ENCODE measurements at places on chromosomes 11 and 22.
A peak's percentile ranks its signal among the peaks of the same experiment; 100 is the strongest.

DNA sequence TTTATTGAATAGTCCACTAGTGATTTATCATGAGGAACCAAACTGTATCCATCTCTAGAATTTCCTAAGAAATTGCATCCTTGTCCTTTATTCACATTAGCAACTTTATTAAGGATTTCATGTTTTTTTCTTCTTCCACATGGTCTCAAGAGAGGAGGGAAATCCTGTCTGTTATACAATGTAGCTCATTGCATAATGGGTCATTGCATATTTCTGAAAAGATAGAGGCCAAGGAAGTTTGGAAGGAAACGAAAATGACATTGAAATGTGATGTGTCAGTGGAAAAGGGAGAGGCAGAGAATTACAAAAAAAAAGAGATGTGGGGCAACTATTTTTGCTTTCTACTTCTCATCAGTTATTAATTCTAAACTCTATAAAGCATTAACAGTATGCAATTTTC lies 353.1 kb downstream of the METTL15 start:
- DNase-seq, result no peak

DNA sequence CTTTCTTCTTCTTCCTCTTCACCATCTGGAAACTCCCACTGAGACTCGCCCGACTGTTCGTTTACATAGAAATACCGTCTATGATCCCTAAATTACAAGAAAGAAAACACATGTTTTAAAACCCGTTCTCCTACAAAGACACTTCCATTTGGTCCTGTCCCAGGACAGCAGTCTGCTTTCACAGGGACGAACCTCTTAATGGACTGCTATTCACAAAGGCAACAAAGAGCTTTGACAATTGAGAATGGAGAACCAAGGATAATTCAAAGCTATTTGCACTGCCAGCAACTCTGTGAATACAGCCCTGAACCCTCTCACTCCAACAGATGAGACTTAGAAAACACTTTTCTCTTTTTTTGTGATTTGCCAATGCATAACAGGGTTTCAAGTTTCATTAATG lies 16.3 kb upstream of the AGBL2 start:
- DNase-seq, result no peak

- DNase-seq, result no peak
These were observed 82.1 kb downstream of the FBLN1 start for GRCh38 chr22:45584621-45585436.

GRCh38 chr11:34264303-34265110 lies 93.3 kb downstream of the ABTB2 start:
- DNase-seq, result no peak

- DNase-seq, result no peak
These were observed 555.4 kb downstream of the NTM start for GRCh38 chr11:131925829-131926228.

- DNase-seq, result no peak
These were observed 29.4 kb upstream of the SMIM38 start for GRCh38 chr11:69126286-69126685.

GRCh38 chr11:11435635-11436034 lies 82.6 kb upstream of the CSNK2A3 start:
- no peak for DNase-seq

DNA sequence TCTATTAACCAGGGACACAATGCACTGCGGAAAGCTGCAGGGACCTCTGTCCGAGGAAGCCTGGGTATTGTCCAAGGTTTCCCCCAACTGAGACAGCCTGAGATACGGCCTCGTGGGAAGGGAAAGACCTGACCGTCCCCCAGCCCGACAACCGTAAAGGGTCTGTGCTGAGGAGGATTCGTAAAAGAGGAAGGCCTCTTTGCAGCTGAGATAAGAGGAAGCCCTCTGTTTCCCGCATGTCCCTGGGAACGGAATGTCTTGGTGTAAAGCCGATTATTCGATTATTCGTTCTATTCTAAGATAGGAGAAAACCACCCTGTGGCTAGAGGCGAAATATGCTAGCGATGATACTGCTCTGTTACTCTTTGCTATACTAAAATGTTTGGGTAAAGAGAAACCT lies 5.2 kb downstream of the BET1L start:
- no peak for DNase-seq

- no peak for DNase-seq
These were observed 16.0 kb upstream of the SREBF2 start for GRCh38 chr22:41816871-41817270.

- no peak for DNase-seq
These were observed 386.6 kb downstream of the BUD13 start for GRCh38 chr11:116386118-116386699.

GRCh38 chr11:9126636-9127035 lies 35.2 kb upstream of the SCUBE2 start:
- DNase-seq, result no peak

DNA sequence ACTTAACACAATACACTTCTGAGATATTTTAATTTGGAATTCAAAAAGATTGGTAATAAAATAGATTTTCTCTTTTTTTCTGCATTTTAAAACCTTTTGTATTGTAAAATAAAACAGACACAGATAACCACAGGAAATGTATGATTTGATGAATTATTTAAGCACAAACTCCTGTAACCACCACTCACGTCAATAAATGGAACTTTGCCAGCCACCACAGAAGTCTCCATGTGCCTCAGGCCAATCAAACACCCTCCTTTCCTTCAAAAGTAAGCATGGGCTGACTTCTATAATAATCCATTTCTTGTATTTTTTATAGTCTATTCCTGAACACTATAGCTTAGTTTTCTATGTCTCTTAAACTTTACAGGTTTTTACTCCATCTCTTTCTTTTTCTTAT lies 721.7 kb downstream of the DLG2 start:
- no peak for DNase-seq

DNA sequence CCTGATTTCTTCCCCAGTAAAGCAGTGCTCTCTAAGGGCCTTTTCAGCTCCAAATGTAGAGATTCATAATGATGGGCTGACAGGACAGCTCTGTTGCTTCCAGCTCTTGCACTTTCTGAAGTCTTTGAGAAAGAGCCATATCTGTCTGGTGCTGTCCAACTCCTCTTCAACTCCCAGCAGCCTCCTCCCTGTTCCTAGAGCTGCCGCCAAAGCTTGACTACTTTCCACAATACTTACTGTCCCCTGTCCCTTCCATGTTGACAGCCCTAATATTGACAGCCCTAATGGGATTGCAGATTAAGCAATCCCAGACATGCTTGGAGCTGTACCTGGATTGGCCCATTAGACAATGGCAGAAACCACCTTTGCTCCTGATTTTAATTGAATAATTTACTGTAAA lies 29.6 kb downstream of the INSC start:
- no peak for DNase-seq

- DNase-seq, result no peak
These were observed 136.9 kb downstream of the MYO18B start for GRCh38 chr22:25878933-25879332.

DNA sequence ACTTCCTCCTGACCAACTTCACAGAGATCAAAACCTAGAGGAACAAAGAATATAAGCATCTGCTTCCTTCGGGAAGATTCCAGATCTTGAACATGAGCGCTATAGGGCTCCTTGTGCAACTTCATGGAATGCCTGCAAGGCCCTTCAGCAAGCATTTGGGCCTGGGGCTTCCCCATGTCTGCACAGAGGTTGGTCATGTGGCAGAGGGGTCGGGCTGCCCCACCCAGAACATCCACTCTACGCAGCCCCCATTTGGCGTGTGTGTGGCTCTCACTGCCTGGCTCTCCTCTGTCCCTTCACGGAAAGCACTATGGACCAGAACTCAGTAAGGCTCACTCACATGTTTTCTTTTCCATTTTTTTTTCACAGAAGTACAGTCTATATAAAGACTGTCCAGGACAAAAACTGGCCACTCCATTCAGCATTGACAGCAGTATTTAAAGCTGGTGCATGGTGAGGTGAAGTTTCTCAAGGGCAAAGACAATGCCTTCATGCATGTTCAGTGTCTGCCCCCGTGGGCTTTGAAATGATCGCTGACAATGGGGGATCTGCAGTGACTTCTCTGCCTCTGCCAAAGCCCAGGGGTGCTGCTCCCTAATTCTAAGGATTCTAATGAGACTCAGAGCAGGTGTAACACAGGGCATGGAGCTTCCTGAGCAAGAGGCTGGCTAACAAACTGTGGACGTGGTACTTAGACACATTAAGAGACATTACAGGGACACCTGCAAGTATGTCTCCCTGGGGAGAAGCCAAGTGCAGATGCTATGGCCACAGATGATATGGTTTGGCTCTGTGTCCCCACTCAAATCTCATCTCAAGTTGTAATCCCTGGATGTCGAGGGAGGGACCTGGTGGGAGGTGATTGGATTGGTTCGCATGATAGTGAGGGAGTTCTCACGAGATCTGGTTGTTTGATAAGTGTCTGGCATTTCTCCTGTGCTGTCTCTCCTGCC lies 66.5 kb upstream of the PITPNB start:
- DNase-seq, result no peak

DNA sequence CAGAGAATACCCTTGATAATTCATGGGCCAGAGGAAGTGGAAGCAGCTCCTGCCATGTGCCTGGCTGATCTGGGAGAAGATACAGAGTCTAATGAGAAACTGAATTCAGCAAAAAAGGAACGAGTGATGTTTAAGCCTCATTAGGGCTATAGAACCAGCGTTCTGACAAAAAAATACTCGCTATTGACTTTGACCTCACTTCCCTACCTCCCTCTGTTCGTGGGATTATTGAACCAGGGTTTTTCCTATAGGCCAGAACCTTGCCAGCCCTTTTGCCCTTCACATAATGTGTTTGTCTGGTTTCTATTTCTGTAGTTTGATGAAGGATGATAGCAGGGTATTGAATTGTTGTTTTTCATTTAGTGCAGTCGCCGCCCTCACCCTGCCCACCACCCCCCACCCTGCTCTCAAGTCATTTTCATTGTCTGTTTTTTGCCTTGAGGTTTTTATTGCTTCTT lies 7.6 kb upstream of the RBFOX2 start:
- no peak for DNase-seq

DNA sequence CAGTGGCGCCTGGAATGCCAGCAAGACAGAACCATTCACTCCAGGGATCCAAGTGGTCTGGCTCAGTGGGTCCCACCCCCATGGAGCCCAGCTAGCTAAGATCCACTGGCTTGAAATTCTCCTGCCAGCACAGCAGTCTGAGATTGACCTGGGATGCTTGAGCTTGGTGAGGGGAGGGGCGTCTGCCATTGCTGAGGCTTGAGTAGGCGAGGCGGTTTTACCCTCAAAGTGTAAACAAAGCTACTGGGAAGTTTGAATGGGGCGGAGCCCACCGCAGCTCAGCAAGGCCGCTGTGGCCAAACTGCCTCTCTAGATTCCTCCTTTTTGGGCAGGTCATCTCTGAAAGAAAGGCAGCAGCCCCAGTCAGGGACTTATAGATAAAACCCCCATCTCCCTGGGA lies 125.7 kb upstream of the DDI1 start:
- no peak for DNase-seq

GRCh38 chr11:101336858-101337257 lies 207.2 kb upstream of the PGR start:
- DNase-seq, result no peak

DNA sequence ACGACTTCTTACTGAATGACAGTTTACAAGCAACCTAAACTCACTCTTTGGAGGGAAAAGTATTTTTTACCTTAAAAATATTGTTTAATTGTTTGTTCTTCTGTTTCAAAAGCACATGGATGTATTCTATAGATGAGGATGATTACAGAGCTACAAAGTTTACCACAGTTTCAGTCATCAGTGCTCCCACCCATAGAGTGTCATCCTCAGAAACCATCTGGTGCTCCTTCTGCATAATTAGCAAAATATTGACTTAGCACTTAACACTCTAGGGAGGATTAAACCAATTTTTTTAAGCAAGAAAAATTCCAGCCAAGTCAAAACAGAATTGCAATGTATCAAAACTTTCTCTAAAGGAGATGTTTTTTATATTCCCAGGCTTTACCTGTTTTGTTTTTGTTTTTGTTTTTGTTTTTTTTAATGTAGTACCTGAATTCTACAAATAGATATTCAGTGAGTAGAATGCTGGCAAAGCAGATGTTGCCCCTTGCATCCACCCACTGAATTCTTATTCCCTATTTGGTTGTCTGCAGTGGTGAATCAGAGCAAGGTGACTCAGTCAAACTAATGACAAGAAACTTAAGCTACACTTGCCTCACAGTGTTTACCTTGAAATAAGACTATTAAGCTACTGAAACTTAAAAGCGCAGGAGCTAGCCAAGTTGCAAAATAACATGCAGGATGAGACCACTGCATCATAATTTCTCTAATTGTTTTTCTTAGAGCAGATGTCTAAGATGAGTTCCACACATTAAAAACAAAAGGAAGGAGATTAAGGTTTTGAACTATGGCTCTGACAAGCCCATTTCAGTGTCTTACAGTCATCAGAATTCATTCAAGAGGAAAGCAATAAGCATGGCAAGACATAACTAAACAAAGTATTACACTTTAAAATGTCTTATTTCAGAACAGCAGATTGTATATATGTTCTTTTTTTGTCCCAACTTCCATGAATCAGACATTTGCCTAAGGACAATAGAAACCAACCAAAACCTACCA lies 155.1 kb upstream of the SOX6 start:
- DNase-seq, result no peak

DNA sequence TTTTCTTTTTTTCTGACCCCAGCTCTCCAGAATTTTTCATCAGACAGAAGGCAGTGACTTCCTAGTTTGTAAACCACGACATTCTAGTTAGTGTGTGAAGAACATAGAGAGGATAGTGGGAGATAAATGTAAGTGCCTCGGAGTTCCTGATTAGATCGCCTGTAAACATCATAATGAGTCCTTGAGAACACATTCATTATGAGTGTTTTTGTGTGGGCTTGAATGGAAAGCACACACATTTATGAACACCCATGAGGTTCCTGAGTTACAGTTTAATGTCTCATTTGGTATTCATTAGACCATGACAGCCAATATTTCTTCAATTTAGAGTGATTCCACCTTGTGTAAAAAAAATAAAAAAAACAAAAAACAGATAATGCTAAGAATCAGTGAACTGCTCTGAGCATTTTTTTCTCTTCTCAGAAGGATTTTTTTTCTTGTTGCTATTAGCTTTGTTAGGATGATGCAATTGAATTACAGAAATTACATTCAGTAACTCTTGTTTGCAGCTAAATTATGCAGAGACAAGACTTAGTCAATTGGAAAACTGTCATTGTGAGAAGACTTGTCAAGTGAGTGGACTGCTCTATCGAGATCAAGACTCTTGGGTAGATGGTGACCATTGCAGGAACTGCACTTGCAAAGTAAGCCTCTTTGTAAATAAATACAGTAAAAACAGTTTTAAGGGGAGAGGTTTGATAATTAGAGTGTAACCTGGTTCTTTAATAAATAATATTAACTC lies 257.6 kb downstream of the NELL1 start:
- DNase-seq, result no peak

- no peak for DNase-seq
These were observed 242.3 kb downstream of the SWAP70 start for GRCh38 chr11:9905960-9906791.

GRCh38 chr22:19886605-19887255 lies 32.1 kb upstream of the GNB1L start:
- DNase-seq, result peak; percentile 48

- no peak for DNase-seq
These were observed 35.8 kb downstream of the TMPRSS5 start for GRCh38 chr11:113670149-113670830.

- DNase-seq, result no peak
These were observed 31.7 kb upstream of the ABCC8 start for GRCh38 chr11:17508306-17508705.

GRCh38 chr22:37801946-37802309 lies 5.8 kb upstream of the GCAT start:
- no peak for DNase-seq

All from CD4-positive, alpha-beta memory T cell (primary cell).